ENCODE measurements at places on chromosomes 5 and 9.
A peak's percentile ranks its signal among the peaks of the same experiment; 100 is the strongest.

DNA sequence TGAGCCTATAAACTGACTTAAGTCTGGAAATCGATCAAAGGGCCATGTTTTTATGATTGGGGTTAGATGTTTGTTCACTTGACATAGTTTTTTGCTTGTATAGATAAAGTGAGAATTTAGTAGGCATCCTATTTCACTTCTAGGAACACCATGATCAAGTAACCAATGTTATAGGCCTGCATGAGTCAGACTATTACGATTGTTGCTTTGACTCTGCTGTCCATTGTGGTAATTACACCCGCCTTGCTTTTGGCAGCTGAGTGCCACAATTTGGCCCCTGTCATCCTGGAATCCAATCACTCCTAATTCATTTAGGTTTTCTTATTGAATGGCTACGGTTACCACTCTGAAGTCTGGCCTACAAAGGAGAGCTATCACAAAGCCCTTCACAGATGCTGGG, 67.8 kb upstream of the IL33 start:
- no peak for DNase-seq

- DNase-seq: no peak
Observed at GRCh38 chr9:136328622-136329041, 1.3 kb downstream of the GPSM1 start.

GRCh38 chr5:160312134-160312959, at the start of gene CCNJL:
TSS of gene CCNJL (minus strand) at chr5:160312564. CDS start at chr5:160311923, 641 bp downstream.
- no peak for DNase-seq

DNA sequence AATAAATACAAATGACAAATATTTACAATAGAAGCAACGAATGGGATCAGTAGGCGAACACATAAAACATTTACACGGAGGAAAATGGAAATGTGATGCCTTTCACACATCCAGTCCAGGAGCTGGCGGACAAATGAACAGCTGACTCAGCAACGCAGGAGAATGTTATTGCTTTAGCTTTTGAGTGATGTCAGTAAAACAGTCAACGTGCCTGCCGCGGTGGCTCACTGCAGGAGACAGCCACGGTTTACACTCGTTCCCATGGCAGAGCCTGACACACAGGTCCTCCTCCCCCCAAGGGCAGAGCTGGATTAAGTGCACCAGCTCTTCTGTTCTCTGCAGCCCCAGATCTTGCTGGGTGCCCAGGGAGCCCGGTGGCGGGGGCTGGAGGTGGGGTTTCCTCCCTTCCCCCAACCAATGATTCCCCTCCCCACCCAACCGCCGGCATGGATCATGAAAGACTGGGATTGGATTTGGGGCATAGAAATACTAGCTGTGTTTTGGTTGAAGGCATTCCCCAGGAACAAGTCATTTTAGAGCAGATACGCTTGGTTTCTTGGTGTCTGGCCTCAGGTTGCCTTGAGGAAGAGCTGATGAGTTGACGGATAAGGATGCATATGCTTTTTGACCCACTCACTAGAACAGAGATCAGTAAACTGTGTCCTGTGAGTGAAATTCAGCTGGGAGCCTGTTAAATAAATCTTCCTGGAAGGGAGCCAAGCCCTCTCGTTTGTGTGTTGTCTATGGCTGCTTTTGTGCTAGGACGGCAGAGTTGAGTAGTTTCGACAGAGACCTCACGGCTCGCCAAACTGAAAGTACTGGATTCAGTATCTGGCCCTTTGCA, 12.5 kb downstream of the STC2 start:
- no peak for DNase-seq

DNA sequence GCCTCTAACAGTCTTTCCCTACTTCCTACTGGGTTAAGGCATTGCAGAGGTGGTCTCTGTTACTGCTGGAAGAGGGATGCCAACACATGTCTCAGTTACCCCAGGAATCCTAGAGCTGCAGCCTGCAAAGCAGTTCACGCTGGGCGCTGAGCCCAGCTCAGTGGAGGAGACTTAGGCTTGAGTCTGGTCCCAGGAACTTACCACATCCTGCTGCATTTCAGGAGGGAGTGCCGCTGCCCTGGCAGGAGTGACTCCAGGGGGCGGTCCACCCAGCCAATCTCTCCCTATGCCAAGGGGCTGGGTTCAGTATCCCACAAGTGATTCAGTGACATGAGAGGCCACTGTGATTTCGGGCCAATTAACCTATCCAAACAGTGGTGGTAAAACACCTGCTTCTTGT, 7.6 kb downstream of the TTC16 start:
- DNase-seq: no peak

- DNase-seq: no peak
Observed at GRCh38 chr5:167721926-167722440, 569.5 kb upstream of the WWC1 start.

- no peak for DNase-seq
Observed at GRCh38 chr9:137302449-137303150, 529 bp upstream of the NRARP start.

DNA sequence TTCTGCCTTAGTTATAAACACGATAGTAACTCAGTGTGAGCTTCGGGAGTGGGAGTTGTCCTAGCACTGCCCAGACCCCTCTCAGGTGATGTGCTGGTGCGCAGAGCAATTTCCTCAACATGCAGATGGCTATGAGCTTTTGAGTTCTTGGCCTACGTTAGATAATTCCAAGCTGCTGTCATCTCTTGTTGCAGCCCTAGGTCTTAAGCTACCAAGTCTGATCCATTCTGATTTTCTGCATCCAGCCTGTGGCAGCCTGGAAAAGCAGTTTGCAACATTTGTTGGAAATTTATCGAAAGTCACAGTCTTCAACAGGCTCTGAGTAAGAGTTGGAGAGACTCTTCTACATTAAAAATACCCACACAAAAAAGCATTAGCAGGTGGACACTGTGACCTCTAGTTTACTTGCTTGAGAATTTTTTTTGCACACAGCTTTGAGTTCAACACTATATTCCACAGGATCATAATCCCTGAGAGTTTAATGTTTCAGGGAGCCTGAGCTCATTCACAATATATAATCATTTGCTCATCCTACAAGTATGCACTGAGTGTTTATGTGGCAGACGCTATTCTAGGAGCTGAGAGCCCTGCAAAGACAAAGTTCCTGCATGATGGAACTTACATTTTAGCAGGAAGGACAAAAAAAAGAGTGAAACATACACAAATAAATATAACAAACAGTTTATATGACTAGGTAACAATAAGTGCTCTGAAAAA, 91.6 kb downstream of the UBE2QL1 start:
- DNase-seq: no peak

- DNase-seq: peak; percentile 57
Observed at GRCh38 chr5:36692791-36693763, 86.7 kb downstream of the SLC1A3 start.

DNA sequence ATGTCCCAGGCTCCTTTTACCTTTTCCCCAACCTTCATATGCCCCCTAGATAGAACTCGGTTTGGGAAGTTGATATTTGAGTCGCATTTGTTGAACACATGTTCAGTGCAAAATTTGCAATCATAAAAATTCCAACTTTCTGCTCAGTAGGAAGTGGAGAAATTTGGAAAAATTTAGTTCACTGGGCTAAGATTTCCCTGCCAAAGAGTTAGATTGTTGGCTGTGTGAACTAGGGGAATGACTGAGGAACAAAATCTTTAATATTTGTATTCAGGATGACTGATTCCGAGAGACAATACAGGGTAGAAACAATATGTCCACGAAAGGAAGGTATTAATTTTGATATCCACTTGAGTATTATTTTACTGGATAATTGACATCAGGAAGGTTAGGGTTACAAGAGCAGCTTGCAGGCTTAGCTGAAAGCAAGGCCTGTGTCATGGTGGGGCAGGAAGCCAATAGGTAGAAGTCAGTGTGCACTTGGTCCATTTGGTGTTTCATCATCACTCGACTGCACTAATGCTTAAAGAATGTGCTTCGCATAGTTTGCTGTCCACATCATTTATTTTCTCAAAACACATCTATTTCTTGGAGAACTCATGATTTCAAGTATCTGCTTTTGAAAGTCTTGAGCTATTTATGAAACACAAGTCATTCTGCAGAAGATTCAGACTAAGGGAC, 59.4 kb upstream of the GNA14 start:
- no peak for DNase-seq

DNA sequence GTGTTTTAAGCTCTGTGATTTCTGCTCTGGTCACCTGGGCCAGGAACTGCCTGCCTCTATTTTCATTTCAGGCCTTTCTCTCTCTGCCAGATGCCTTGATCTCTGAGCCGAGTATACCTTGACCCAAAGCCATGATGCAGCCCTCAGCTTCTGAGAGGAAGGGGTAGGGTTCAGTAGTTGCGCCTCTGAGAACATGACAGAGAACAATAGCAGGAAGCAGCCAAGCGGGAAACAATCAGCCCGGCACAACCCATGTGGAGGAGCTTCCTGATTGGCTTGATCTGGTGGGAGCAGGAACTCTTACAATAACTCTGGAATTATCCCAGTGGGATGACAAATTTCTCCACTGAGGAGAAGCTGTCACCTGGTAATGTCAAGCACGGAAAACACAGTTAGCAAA, 127.4 kb downstream of the PALM2AKAP2 start:
- no peak for DNase-seq

DNA sequence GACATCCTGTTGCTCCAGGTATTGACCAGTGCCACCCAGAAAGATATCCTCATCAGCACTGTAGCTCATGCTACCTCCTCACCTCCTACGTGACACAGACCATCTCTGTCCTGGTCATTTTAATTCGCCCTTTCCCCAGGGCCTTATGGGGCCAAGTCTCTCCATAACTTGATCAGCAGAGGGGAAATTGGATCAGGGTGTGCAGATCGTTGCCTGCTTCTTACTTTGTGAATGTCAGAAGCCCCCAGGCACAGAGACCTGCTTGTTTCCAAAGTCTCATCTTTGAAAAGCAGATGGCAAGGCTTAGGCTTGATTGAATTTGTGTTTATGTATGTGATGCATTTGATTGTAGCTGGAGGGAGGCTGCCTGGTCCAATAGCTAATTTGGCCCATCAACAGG, 8.8 kb upstream of the DBH start:
- DNase-seq: no peak

GRCh38 chr9:136729144-136729543, 13.6 kb downstream of the LCN10 start:
- DNase-seq: no peak

DNA sequence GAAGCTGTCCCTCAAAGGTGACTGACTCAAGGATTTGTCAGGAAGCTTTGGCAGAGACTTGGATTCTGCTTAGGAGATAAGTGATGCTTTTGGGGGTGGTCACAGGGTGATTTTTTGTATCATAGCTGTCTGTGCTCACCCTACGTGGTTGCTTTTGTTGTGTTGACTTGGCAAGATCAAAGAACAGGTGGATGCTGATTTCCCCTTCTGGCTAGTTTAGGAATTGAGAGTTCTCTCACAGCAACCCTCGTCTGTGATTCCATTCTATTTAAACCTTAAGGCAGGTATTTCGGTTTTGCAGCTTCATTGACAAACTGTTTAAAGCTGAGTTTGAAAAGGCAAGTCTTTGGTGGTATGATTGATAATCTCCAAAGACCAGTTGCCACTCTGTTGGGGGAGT, 27.2 kb downstream of the ARHGAP26 start:
- DNase-seq: no peak

GRCh38 chr5:98157368-98157767, 616.1 kb upstream of the RGMB start:
- DNase-seq: no peak

DNA sequence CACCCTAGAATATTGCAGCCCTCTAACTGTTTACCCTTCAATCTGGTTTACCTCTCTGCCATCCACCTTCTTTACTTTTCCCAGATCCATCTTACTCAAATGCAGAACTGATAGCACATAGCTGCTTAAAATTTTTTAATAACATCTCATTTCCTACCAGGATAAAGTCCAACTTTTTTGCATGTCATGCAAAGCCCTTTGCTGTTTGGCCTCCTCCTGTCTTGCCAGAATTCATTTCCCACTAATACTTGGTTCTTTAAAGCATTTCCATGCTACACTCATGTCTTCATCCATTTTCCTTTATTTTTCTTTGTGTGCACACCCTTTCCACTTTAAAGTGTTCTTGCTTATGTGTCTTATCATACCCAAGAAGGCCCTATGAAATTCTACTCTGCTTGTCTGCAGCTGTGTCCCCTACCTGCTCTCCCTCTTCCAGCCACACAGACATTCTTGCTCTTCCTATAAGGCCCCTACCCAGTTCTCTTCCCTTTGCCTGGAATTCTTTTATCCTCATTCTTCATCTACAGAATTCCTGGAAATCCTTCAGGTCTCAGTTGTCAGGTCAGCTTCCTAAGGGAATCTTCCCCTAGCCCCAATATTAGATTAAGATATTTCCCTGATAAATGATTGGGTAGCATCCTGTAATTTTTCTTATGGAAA, 50.3 kb downstream of the TLE4 start:
- DNase-seq: no peak

Data from CD4-positive, alpha-beta T cell treated with Interleukin-15 for 1 hour (primary cell).